ENCODE measurements at places on chromosomes 3 and 15. TPM values are rescaled to one million over a fixed set of nuclear protein-coding genes. Genes with fewer than 3 reads are reported as not detected.
A peak's percentile ranks its signal among the peaks of the same experiment; 100 is the strongest.

Gene GPR87
- not detected for total RNA-seq

Gene TMEM212
- total RNA-seq: not detected

DNA sequence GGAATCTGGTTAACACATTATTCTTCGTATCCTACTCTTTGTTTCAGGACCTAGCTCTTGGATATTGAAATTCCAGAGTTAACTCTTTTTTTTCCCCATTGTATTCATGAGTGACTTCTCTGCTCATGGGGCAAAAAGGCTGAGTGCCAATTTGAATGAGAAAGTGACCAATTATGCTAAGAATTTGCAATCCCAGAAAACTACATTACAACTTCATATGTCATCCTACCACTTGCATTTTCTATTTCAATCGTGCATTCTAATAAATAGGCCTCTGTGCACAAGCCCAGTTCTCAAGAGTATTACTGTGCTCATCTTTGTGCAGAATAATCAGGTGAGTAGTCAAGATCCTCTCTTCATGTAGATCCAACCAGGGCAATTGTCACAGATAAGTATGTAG lies 537.8 kb downstream of the OTOL1 start:
- DNase-seq: peak; percentile 57

DNA sequence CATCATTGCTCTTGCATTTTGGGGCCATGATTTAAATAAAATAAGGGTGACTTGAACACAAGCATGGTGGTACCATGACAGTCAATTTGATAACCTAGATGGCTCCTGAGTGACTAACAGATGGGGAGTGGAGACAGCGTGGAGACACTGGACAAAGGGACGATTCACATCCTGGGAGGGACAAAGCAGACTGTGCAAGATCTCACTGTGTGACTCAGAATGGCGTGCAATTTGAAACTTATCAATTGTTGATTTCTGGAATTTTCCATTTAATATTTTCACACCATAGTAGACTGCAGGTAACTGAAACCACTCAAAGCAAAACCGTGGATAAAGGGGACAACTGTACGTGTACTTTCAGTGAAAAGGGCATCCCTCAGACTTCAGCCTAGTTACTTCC lies 25.5 kb downstream of the MCCC1 start:
- DNase-seq: peak; percentile 31

- DNase-seq: no peak
Measured at GRCh38 chr3:121835465-121835801, 424 bp downstream of the EAF2 start.
